ENCODE measurements at places on chromosomes 13 and 19. TPM values are rescaled to one million over a fixed set of nuclear protein-coding genes. Genes with fewer than 3 reads are reported as not detected.

The MAST1 gene
- total RNA-seq: 0.26 TPM

The NOVA2 gene
- not detected for total RNA-seq

The MFSD12 gene
- total RNA-seq: 146 TPM

The ZNF784 gene
- total RNA-seq: 8.1 TPM

The TNNT1 gene
- total RNA-seq: not detected

The CEACAM4 gene
- not detected for total RNA-seq

The KL gene
- total RNA-seq: 0.29 TPM

DNA sequence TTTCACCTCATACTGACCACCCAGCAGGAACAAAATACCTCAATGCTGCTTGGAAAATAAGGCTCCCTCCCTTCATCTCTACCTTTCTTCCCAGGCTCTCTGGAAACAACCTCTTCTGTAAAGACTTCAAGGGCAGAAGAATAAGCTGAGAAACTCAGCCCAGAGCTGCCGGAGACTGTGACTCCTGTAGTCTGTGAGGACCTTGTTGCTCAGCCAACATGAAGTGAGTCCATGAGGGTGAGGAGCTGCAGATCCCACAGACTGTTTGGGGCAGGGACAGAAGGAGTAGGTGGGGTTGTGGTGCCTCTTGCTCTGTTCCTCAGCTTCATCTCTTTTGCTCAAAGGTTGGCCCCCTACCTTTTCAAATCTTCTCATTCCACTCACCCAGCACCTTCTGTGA lies 7.8 kb downstream of the LILRA5 start:
- DNase-seq: no peak

- DNase-seq: no peak
Observed at GRCh38 chr19:35642312-35642711, 767 bp downstream of the ETV2 start.

DNA sequence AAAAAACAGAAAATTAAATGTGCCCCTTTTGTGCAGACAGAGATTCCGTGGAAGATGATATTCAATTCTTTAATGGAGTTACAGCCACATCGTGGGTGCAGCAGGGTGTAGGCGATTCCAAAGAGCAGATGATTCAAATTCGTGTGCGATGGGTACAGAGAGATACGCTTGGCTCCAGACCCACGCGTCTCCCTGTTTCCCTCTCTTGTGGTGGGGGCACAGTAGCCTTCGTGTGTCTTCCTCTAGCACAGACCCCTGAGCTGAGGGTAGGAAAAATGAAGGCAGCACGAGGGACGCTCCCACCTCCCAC lies 4.8 kb downstream of the TSPAN16 start:
- DNase-seq: no peak

DNA sequence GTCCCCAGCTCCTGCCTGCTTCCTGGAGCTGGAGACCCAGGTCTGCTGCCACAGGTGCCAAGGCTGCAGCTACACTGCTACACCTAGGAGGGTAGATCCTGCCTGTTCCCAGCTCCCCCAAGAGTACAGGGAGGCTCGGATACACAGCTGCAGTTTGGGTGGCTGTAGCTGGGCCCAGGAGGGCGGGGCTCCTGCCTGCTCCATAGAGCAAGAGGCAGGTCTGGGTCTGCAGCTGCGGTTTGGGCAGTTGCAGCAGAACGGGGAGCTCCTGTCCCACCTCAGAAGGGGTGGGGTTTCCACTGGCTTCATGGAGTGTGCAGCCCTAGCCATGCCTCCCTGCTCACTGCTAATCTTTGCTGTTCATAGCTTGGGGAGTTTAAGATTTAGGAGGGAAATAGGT lies 199.0 kb downstream of the NUFIP1 start:
- DNase-seq: no peak

DNA sequence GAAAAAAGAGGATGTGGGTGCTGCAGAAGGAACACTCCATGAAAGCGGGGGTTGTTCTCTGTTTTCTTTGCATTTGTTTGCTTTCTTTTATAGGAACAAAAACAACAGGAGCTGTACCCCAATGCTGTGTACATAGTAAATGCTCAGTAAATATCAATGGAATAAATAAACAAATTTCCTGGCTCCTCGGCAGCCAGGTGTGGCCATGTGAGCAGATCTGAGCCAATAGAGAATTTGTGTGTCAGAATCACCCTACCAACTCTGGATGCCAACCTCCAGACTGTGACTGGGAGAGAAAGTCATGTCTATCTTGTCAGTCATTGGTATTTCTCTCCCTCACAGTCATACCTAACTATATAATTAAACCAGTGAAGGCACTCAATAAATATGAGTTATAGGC lies 10.6 kb upstream of the CLPP start:
- no peak for DNase-seq

- no peak for DNase-seq
Observed at GRCh38 chr13:107117327-107118012, 549.5 kb upstream of the ARGLU1 start.

GRCh38 chr19:3210347-3211017 lies 14.0 kb upstream of the CELF5 start:
- DNase-seq: peak; percentile 65

GRCh38 chr13:46728777-46729176 lies 68.2 kb downstream of the ESD start:
- no peak for DNase-seq

DNA sequence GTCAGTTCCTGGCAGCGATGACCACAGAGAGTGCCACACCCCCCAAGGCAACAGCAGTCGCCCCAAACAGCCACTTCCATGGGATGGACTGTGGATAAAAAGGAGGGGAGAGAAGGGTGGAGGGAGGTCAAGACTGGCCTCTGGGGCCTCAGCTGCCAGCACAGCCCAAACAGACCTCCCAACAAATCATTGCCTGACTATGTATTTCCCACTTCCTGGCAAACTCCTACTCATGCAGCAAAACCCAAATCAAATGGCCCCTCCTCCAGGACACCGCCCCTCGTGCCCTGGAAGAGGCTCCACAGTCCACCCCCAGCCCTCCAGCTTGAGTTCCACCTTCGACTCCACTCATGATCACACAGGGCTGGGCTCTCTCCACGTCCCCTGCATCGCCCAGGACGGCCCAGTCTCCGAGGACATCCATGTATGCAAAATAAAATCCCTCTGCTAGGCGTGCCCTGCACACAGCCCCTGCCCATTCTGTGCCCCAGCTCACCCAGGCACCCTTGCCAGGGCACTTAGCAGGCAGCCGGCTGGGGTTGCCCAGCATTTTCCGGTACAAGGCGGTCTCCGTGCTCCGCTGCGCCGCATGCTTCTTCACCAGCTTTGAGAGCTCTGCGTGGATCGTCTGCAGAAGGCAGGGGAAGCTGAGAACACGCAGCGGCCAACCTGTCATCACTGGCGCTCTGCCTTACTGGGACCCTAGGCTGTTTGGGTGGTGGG lies 10.5 kb upstream of the ELL start:
- no peak for DNase-seq

Measured in naive thymus-derived CD8-positive, alpha-beta T cell (primary cell).